ENCODE measurements at places on chromosomes 7 and 10. TPM values are rescaled to one million over a fixed set of nuclear protein-coding genes. Genes with fewer than 3 reads are reported as not detected.

The SEMA3E gene
- total RNA-seq = 0.27 TPM

The SHH gene
- not detected for total RNA-seq

The TMEM196 gene
- not detected for total RNA-seq

DNA sequence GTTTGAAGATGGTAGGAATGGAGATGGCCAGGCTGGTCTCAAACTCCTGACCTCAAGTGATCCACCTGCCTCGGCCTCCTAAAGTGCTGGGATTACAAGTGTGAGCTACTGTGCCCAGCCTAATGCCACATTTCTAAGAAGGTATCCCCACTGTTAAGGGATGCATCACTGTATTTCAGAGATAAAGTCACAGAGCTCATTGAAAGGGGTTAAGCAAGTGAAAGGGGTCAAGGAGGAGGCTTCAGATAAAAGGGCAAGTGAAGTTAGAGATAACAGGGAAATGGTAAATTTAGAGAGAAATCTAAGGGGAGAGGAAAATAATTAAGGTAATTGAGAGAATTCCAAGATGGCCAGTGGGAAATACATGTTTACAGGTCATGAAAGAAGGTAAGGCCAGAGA, 93.0 kb upstream of the SP4 start:
- H3K4me1 ChIP-seq = no peaks in the 10 kb centered on the region
- H3K36me3 ChIP-seq = no peaks in the 10 kb centered on the region
- H3K27me3 ChIP-seq = peaks cover 8% of the 10 kb centered on the region
- H3K27ac ChIP-seq = no peak overlapping the region
- H3K4me3 ChIP-seq = no peak overlapping the region
- no peak for DNase-seq

DNA sequence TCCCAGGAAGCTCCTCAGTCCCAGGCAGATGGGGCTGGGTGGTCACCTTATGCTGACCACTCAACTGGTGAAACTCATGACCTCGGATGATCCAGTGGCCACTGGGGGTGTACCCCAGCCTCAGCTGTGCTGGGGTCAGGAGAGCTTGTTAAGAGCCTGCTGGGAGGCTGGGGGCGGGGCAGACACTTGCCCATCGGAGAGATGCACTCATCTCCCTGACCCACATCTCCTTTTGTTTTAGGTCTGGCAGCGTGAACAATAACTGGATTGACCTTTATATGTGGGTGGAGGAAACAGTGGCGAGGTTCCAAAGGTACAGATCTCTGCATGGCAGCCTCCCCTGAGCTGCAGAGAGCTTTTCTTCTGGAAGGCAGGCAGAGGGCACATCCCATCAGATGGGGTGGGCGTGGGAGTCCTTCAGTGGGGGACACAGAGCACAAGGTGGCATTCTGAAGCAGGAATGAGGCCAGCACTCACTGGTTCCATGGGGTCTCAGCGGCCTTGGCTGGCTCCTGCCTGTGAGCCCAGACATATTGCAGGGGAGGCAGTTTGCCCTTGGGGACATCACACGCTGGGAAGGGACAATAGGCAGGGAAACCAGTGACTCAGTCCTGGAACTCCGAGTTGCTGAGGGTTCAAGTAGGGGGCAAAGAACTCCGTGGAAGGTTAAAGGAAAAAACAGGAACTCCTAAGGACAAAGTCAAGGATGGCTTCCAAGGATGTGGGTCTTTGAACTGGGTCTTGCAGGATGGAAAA, 5.2 kb downstream of the ANTXRL start:
- peaks cover 4% of the 10 kb centered on the region for H3K27me3 ChIP-seq
- H3K4me3 ChIP-seq = no peak overlapping the region
- H3K36me3 ChIP-seq = no peaks in the 10 kb centered on the region
- peaks cover 11% of the 10 kb centered on the region for H3K4me1 ChIP-seq

GRCh38 chr10:21065621-21066248, 168.6 kb upstream of the NEBL start:
- no peaks in the 10 kb centered on the region for H3K36me3 ChIP-seq
- no peak overlapping the region for H3K4me3 ChIP-seq
- H3K27ac ChIP-seq = no peak overlapping the region
- no peak for DNase-seq
- no peaks in the 10 kb centered on the region for H3K27me3 ChIP-seq

DNA sequence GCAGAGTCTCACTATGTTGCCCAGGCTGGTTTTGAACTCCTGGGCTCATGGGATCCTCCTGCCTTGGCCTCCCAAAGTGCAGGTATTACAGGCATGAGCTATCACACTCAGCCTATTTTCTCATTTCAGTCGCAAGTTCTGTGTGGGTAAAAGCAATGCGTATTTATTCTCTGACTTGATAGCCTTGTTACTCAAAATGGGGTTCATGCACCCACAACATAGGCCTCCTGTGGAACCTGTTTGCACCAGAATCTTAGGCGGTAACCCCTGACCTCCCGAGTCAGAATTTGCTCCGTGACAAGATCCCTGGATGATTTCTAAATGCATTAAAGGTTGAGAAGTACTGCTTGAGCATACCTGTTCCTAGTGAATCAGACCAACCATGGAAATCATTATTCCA, 7.3 kb downstream of the IL2RA start:
- H3K27ac ChIP-seq = peak overlapping the region; percentile 81
- H3K36me3 ChIP-seq = no peaks in the 10 kb centered on the region
- H3K27me3 ChIP-seq = no peaks in the 10 kb centered on the region
- no peak overlapping the region for H3K4me3 ChIP-seq
- DNase-seq = no peak

GRCh38 chr10:7547829-7548228, 118.9 kb downstream of the ITIH5 start:
- no peak overlapping the region for H3K4me3 ChIP-seq
- H3K36me3 ChIP-seq = no peaks in the 10 kb centered on the region
- no peaks in the 10 kb centered on the region for H3K27me3 ChIP-seq
- H3K27ac ChIP-seq = peak overlapping the region; percentile 61
- no peak for DNase-seq

DNA sequence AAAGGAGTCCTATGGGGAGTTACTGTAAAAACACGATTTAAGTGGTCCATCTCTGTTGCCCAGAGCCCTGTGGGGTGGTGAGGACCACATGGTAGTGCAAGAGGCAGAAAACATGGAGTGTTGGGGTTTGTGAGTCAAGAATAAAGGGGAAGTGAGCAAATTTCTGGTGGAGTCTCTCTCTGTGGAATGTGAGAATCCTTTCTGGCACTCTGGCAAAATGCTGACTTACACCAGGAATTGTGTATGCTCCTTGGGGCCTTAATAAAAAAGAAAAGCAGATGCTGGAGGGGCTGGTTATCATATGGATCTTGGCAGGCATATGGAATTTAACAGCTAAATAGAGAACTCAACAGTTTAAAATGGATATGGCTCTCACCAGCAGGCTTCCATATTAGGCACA, 486.0 kb downstream of the TNS3 start:
- no peak for DNase-seq
- no peaks in the 10 kb centered on the region for H3K36me3 ChIP-seq
- H3K4me1 ChIP-seq = no peaks in the 10 kb centered on the region
- no peak overlapping the region for H3K27ac ChIP-seq

DNA sequence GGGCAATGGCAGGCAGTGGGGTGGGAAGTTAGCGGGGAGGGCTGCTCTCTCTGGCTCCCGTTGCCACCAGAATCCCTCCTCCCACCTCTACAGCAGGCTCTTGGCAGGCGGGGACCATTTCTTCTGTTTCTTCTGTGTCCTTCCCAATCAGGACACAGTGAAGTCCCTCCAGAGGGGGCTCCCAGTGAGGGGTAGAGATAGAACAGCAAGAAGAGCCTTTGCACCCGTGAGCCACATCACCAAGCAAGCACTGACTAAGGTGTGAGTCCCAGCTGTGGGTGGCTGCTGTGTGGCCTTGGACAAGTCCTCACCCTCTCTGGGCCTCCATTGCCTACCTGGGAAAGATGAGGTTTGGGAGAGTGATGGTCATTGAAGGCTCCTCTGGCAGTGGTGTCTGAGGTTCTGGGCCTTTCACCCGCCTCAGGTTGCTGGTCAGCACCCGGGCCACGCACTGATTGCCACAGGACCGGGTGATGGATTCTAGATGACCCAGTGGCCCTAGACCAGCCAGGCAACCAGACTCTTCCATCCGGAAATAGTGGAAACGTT, 26.0 kb upstream of the PCBD1 start:
- H3K27me3 ChIP-seq = peaks cover 39% of the 10 kb centered on the region
- no peak for DNase-seq
- H3K36me3 ChIP-seq = no peaks in the 10 kb centered on the region
- H3K4me1 ChIP-seq = no peaks in the 10 kb centered on the region

- DNase-seq = no peak
- no peaks in the 10 kb centered on the region for H3K36me3 ChIP-seq
- H3K27ac ChIP-seq = no peak overlapping the region
- H3K27me3 ChIP-seq = no peaks in the 10 kb centered on the region
- no peaks in the 10 kb centered on the region for H3K4me1 ChIP-seq
- H3K4me3 ChIP-seq = no peak overlapping the region
Measured at GRCh38 chr10:34206935-34207268, 608.2 kb downstream of the PARD3 start.

GRCh38 chr10:77478247-77478961, 159.2 kb downstream of the KCNMA1 start:
- H3K27ac ChIP-seq = no peak overlapping the region
- no peak for DNase-seq
- H3K27me3 ChIP-seq = peaks cover 42% of the 10 kb centered on the region
- H3K36me3 ChIP-seq = no peaks in the 10 kb centered on the region

GRCh38 chr7:1727812-1728570, 57.9 kb downstream of the ELFN1 start:
- no peak overlapping the region for H3K4me3 ChIP-seq
- H3K27ac ChIP-seq = no peak overlapping the region
- DNase-seq = no peak
- H3K36me3 ChIP-seq = peaks cover 16% of the 10 kb centered on the region

DNA sequence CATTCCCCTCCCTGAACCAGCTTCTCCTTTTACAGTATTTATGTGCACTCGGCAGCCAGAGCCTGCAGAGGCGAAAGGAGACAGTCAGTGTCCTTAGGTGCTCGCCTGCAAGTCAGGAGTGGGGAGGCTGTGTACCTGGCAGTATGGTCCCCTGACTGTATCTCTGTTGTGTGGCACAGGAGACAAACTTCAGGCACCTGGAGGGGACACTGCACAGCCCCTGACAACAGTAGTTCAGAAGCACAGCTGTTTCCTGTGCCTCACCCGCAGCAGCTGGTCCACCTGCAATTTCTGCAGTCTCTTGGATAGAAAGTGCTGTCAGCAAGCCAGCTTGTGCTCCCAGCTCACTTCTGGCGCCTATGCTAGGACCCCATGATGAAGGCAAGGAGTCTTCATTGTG, 73.4 kb upstream of the LAMB4 start:
- DNase-seq = no peak
- H3K36me3 ChIP-seq = no peaks in the 10 kb centered on the region
- H3K4me1 ChIP-seq = no peaks in the 10 kb centered on the region
- no peak overlapping the region for H3K27ac ChIP-seq
- peaks cover 20% of the 10 kb centered on the region for H3K27me3 ChIP-seq
- H3K4me3 ChIP-seq = no peak overlapping the region

- H3K27me3 ChIP-seq = no peaks in the 10 kb centered on the region
- no peaks in the 10 kb centered on the region for H3K36me3 ChIP-seq
- peaks cover 3% of the 10 kb centered on the region for H3K4me1 ChIP-seq
Measured at GRCh38 chr10:31683682-31684081, 244.9 kb downstream of the ARHGAP12 start.

DNA sequence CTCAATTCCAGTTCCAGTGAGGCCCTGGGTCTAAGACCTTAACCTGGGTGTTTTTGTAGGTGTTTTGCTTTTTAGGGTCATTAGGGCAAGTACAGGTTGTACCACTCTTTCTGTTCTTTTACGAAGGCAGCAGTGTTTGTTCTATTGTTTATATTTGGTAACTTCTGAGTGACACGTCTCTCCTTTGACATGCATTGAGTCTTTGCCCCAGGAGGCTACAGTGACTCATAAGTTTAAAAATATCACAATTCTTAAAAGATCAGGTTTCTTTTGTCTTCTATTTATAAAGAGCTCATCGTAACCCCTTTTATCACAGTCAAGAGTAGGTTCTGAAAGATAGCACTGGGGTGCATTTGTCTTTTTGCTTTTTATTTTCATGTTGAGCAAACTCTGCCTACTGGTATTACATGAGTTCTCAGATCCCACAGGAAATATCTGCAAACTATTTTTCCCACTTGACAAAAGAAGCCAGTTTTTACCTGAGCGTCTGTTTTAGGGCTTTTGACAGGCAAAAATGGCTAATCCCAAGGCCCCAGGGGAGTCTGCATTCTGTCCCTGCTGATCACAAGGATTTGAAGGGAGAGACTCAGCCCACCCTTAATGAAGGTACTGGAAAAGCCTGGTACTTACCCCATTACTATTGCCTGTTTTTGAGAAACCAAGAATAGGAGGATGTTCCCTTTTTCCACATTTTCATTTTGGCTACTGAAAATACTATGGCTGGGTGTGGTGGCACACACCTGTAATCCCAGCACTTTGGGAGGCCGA, 7.9 kb downstream of the NUDT13 start:
- H3K36me3 ChIP-seq = peaks cover 16% of the 10 kb centered on the region
- no peaks in the 10 kb centered on the region for H3K27me3 ChIP-seq
- peaks cover 37% of the 10 kb centered on the region for H3K4me1 ChIP-seq
- H3K27ac ChIP-seq = peak overlapping the region; percentile 81
- peak overlapping the region; percentile 2 for H3K4me3 ChIP-seq

DNA sequence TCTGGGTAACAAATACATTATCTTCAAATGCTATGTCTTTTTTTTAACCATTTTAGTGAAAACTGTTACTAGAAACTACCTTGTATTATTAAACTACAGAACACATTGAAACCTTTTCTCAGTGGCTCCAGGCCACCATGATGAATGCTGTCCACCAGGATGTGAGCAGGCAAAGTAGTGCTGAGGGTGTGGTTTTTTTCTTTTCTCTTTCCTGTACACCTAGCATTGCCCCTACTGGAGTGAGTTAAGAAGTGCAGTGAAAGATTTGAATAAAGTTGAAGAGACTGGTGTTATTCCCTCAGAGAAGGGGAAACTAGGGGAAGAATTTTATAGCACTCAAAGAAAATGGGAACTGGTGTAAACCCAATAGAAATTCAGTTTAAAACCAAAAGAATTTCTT, 120.0 kb upstream of the SAMD8 start:
- no peak overlapping the region for H3K4me3 ChIP-seq
- peaks cover 29% of the 10 kb centered on the region for H3K36me3 ChIP-seq
- no peak for DNase-seq
- H3K27ac ChIP-seq = no peak overlapping the region

GRCh38 chr7:106143711-106144337, 31.7 kb upstream of the SYPL1 start:
- no peak overlapping the region for H3K4me3 ChIP-seq
- no peaks in the 10 kb centered on the region for H3K27me3 ChIP-seq
- H3K4me1 ChIP-seq = peaks cover 16% of the 10 kb centered on the region
- H3K27ac ChIP-seq = no peak overlapping the region
- DNase-seq = no peak

- H3K4me1 ChIP-seq = no peaks in the 10 kb centered on the region
- no peaks in the 10 kb centered on the region for H3K36me3 ChIP-seq
- no peak overlapping the region for H3K27ac ChIP-seq
- no peak overlapping the region for H3K4me3 ChIP-seq
- DNase-seq = no peak
Measured at GRCh38 chr10:75959209-75959608, 527.8 kb downstream of the LRMDA start.
